ENCODE measurements at places on chromosomes 16 and 17.
A peak's percentile ranks its signal among the peaks of the same experiment; 100 is the strongest.

DNA sequence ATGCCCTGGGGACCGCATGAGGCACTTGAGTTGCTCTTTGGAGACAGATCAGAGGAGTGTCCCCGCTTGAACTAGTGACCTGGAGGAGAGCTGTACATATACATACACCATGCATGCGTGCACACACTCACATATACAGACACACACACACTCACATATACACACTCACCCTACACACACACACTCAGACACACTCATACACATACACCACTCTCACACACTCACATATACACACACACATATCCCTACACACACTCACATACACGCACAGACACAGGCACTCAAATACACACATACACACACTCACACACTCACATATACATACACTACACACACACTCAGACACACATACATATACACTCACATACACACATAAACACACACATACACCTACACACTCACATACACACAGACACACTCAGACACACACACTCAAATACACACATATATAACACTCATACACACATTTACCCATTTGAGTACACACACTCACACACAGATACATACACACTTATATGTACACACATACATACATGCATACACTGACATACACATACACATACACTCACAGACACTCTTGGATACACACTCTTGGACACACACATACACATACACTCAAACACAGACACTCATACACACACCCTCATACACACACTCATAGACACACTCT, 5.4 kb upstream of the MPP2 start:
- DNase-seq, result no peak

GRCh38 chr16:29857133-29857760, 5.8 kb downstream of the CDIPT start:
- DNase-seq, result no peak

DNA sequence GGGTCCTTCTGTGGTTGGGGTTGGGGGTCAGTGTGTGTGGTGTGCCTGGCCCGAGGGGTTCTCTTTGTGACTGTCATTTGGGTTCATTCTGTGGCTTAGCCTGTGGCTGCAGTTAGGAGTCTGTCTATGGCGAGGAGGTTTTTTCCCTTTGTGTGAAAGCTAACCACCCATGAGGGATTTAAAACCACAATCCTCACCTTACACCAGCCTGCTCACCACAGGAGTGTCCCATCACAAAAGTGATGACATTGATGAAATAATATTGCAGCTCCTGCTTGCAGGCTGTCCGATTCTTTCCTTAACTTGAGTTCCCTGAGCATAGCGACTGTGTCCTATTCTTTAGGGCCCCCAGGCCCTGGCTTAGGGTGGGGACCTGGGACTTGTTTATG, 113.6 kb downstream of the RAP1GAP2 start:
- no peak for DNase-seq

GRCh38 chr16:87757841-87758426, 7.9 kb downstream of the KLHDC4 start:
- DNase-seq, result no peak

DNA sequence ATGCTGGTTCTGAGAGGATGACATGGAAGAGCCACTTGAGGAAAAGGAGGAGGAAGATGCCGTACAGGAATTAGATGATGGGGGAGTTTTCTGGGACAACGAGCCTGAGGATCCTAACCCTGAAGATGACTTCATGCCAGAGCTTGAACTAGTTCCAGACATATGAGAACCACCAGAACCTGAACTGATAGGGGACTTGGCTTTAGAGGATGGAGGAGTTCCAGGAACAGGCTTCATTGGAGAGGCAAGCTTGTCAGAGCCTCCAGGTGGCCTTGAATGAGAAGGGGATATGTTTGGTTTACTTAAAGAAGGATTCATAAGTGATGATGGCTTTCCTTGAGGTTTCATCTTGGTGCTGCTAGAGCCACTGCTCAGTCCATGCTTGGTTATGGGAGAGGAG, 6.9 kb upstream of the FBXL20 start:
- no peak for DNase-seq

DNA sequence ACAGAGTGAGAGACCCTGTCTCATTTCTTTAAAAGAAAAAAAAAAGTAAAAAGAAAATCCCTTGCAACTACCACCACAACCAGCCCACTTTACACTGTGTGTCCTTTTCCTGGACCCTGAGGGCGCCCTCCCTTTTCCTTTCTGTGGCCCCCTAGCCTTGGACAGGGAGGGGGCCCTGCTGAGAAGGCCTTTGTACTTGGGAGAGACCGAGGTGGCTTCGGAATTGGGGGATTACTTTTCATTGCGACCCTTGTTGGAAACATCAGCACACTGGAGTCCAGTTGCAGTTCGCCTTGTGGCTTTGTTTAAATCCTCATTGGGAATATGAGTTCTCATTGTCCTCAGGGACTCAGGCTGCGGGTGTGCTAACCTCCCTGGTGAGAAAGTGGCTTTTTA, 9.4 kb upstream of the DNASE1 start:
- no peak for DNase-seq

DNA sequence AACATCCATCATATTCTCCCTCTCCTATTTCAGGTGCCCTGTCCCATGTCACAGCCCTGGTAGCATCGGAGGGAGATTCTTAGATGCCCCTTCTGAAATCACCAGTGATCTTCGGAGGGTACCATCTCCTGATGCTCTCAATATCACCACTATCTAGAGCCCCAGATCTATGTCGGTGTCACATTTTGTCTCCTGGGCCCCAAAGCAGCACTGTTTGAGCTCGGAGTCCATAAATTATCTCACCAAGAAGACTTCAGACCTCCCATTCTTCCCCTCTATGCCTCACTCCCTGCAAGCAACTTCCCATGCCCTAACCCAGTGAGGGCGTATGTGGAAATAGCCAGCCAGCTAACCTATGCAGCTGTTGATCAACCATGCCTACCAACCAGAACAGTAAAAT, 51.5 kb upstream of the NLK start:
- no peak for DNase-seq

DNA sequence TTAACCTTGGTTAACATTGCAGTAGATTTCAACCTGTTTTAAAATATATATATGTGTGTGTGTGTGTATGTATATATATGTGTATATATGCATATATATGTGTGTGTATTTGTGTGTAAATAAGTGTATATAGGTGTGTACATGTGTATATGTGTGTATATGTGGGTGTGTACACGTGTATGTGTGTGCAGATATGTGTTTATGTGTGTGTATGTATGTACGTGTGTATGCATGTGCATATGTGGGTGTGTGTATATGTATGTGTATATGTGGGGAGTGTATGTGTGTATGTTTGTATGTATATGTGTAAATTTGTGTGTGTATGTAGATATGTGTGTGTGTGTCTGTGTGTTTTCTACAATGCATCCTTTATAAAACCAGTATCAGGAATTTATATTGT, 205.5 kb upstream of the FOXF1 start:
- no peak for DNase-seq

- DNase-seq, result peak; percentile 3
Observed at GRCh38 chr17:46736100-46736499, 82.4 kb downstream of the WNT3 start.

All from GM12878 (cell line).